Dermis blood vessel endothelial cell (primary cell): ENCODE measurements at places on chromosomes 3 and 15. TPM values are rescaled to one million over a fixed set of nuclear protein-coding genes. Genes with fewer than 3 reads are reported as not detected.

GPR149 gene
- total RNA-seq = not detected in 2 replicates

LRIG1 gene
- total RNA-seq = 33.7 and 71.0 TPM in 2 replicates

ARPIN gene
- total RNA-seq = 14.8 and 15.7 TPM in 2 replicates

WDR93 gene
- total RNA-seq = not detected in 2 replicates

PROS1 gene
- 19.2 and 23.0 TPM in 2 replicates for total RNA-seq

PDCD6IP gene
- total RNA-seq = 325 and 401 TPM in 2 replicates

ACKR2 gene
- total RNA-seq = 11.2 and 13.3 TPM in 2 replicates

MORC1 gene
- total RNA-seq = not detected in 2 replicates

ZCWPW2 gene
- total RNA-seq = 0.19 TPM in 1 of 2 replicates, not detected in the other

C2CD4A gene
- total RNA-seq = 1.5 and 2.7 TPM in 2 replicates

ARHGAP31 gene
- 51.7 and 64.1 TPM in 2 replicates for total RNA-seq
